ENCODE measurements at places on chromosomes 2 and 18. TPM values are rescaled to one million over a fixed set of nuclear protein-coding genes. Genes with fewer than 3 reads are reported as not detected.
A peak's percentile ranks its signal among the peaks of the same experiment; 100 is the strongest.

The CASP10 gene
- total RNA-seq, result 44.7 TPM

- H3K27me3 ChIP-seq, result no peaks in the 10 kb centered on the region
- H3K36me3 ChIP-seq, result no peaks in the 10 kb centered on the region
- no peak for DNase-seq
- no peak overlapping the region for H3K27ac ChIP-seq
- no peaks in the 10 kb centered on the region for H3K4me1 ChIP-seq
- no peak overlapping the region for H3K4me3 ChIP-seq
Measured at GRCh38 chr18:52451851-52452250, 111.9 kb downstream of the DCC start.

DNA sequence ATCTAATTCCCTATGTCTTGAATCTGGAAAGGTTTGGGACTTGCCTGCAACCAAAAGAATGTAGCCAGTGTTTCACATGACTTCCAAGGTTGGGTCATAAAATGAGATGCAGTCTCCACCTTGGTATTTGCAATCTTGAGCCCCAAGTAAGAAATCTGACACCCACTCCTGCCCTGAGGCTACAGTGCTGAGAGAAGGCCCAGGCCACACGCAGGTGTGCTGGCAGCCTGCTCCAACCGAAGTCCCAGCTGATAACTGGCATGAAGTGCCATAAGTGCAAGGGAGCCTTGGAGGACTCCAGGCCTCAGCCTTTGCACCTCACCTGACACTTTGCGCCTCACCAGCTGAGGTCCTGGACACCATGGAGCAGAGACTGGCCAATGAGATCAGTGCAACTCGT is 182.7 kb downstream of the ANAPC1 start:
- peaks cover 15% of the 10 kb centered on the region for H3K4me1 ChIP-seq
- H3K27me3 ChIP-seq, result no peaks in the 10 kb centered on the region
- no peaks in the 10 kb centered on the region for H3K36me3 ChIP-seq
- H3K4me3 ChIP-seq, result no peak overlapping the region

DNA sequence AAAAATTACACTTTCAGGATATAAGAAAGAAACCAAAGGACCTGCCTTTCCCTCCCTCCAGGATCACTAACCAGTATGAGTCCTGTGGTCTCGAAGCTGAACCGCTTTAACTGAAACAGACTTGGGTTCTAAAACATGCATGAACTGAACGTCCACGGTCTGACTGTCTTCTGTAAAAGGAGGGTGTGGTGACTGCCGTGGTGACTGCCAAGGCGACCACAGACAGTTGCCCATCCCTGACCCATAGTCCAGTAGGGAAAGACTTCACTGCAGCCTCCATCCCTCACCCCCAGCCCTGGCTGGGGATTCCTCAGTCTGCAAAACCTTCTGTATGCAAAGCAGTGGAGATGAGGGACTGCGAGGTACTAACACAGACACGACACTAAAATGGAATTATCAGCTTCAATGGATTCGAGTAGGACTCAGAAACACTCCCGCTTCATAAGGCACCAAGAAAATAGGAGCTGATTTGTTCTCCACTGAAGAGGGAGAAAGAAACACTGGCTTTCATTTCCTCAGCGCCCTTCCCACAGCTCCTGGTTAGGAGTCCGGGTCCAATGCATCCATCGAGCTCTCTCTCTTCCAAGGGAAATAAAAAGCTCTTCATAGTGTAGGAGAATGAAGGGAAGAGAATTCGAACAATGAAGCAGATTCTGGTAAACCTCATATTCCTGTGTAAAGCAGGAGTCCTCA is 197.2 kb downstream of the HDAC4 start:
- H3K4me3 ChIP-seq, result no peak overlapping the region
- H3K27ac ChIP-seq, result no peak overlapping the region

DNA sequence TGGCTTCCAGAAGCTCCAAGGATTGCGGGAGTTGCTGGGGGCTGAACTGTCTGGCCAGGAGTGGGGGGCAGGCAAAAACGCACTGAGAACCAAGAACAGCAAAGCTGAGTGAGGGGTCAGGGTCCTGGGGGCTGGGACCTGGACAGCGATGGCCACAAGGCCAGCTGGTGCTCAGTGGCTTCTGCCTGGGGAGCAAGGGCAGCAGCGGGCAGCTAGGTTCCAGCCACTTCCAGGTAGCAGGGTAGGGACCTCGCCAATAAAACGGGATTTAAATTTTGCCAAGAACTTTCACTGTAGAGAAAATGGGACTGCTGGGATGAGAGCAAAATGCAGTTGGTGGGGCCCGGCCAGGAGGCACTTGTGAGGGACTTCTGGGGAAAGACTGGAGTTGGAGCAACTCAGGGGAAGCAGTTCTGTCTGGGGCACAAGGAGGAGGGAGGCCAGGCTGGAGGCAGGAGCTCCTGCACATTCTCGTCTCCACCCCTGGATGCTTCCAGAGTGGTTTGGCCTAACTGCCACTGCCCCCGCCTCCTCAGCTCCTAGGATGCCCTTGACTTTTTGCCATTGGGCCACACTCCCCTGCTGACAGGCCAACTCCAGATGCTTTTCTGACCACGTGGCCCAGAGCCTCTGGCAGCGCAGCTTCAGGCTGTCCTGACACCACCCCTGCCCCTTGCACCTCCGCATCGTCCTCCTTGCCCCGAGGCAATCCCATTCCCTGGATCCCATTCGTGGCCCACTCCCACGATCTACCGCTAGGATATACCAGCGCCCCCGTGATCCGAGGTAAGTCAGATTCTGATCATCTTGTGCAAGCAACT is 5.5 kb upstream of the CCDC74A start:
- no peaks in the 10 kb centered on the region for H3K4me1 ChIP-seq
- H3K4me3 ChIP-seq, result no peak overlapping the region
- DNase-seq, result no peak
- no peak overlapping the region for H3K27ac ChIP-seq
- H3K27me3 ChIP-seq, result no peaks in the 10 kb centered on the region

- H3K27ac ChIP-seq, result no peak overlapping the region
- no peak overlapping the region for H3K4me3 ChIP-seq
- no peaks in the 10 kb centered on the region for H3K36me3 ChIP-seq
- H3K27me3 ChIP-seq, result no peaks in the 10 kb centered on the region
- no peak for DNase-seq
- no peaks in the 10 kb centered on the region for H3K4me1 ChIP-seq
Measured at GRCh38 chr2:196963043-196963442, 36.5 kb upstream of the PGAP1 start.

- no peak for DNase-seq
- no peaks in the 10 kb centered on the region for H3K27me3 ChIP-seq
- no peak overlapping the region for H3K4me3 ChIP-seq
Measured at GRCh38 chr2:230900336-230900995, 24.6 kb downstream of the GPR55 start.

DNA sequence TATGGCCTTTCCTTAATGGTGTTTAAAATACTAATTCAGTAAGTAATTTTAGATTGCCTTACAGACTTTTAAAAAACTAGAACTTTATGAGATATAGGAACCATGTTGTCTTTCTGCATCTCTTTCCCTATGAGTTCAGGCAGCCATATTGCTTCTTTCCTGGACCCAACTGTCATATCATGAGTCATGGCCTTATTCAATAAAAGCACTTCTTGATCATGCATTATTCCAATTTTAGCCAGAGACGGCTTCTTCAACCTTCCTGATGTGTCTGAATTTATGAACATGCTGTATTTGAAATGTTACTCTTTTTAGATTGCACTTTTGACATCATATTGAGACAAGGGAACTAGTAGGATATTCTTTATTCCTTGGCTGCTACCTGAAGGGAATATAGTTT is 65.4 kb upstream of the MAP3K20 start:
- H3K4me1 ChIP-seq, result no peaks in the 10 kb centered on the region
- no peaks in the 10 kb centered on the region for H3K36me3 ChIP-seq
- no peak for DNase-seq
- H3K4me3 ChIP-seq, result no peak overlapping the region
- H3K27ac ChIP-seq, result no peak overlapping the region

The ZNG1B gene
- 44.7 TPM for total RNA-seq

The RAB6C gene
- not detected for total RNA-seq

- no peaks in the 10 kb centered on the region for H3K36me3 ChIP-seq
- H3K4me1 ChIP-seq, result no peaks in the 10 kb centered on the region
- H3K27ac ChIP-seq, result no peak overlapping the region
- H3K4me3 ChIP-seq, result no peak overlapping the region
- H3K27me3 ChIP-seq, result no peaks in the 10 kb centered on the region
- no peak for DNase-seq
Measured at GRCh38 chr2:14572633-14573032, 59.9 kb upstream of the LRATD1 start.

- peak; percentile 85 for DNase-seq
- peak within 1 kb of the TSS; percentile 18 for H3K27ac ChIP-seq
- no peaks in the 10 kb centered on the region for H3K36me3 ChIP-seq
- peaks cover 13% of the 10 kb centered on the region for H3K4me1 ChIP-seq
Measured at GRCh38 chr2:25041928-25042320, at the start of gene EFR3B. EFR3B (plus strand) TSS chr2:25042076; CDS start chr2:25042313, 237 bp downstream.

DNA sequence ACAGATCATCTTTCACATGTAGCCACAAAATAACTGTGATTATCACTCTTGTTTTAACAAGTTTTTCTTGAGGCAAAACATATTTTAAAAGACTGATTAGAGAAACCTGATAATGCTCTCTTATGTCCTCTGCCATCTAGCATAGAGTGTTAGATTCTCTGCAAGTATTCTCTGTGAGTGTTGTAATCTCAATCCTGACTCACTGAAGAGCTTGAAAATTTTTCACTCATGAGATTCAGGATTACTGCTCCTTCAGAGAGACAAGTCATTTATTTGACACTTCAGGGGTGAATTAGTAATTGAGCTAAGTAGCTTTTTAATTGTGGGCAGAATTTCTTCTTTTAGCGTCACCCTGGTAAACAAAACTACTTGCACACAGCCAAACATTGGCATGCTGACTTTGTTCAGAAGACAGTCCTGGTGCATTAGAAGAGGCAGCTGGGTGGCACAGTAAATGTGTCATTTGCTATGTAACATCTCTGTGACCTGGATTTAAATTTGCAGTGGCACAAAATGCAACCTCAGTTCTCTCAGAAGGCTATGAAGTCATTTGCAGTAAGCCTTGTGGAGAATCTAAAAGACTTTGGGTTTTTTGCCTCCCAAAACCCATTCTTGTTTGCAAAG is 172.9 kb downstream of the LRP1B start:
- H3K27ac ChIP-seq, result no peak overlapping the region
- DNase-seq, result no peak
- H3K4me3 ChIP-seq, result no peak overlapping the region
- H3K4me1 ChIP-seq, result no peaks in the 10 kb centered on the region
- no peaks in the 10 kb centered on the region for H3K27me3 ChIP-seq

DNA sequence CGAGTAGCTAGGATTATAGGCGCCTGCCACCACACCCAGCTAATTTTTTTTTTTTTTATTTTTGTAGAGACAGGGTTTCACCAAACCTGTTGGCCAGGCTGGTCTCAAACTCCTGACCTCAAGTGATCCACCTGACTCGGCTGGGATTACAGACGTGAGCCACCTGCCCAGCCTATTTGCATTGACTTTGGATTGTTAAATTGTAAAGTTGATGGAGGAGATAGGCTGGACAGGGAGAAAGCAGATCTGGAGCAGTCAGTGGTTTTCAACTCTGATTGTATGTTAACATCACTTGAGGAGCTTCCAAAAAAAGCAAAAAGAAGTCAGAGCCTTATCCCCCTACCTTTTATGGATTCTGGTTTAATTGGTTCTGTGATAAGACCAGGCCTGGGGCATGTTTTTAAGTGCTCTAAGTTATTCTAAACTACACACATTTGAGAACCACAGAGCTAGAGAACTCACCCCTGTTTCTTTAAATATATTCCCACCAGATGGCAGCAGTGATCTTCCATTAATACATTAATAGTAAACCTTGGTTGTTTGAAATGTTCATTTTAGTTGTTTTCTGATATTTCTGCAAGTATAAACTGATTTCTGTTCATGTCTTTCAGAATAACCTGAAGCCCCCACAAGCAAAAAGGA is 7.5 kb downstream of the C2orf49 start:
- H3K4me3 ChIP-seq, result no peak overlapping the region
- no peak overlapping the region for H3K27ac ChIP-seq
- no peaks in the 10 kb centered on the region for H3K4me1 ChIP-seq
- H3K27me3 ChIP-seq, result no peaks in the 10 kb centered on the region
- peak; percentile 43 for DNase-seq

GRCh38 chr2:119486886-119487285 is 37.4 kb downstream of the SCTR start:
- H3K4me3 ChIP-seq, result no peak overlapping the region
- no peaks in the 10 kb centered on the region for H3K36me3 ChIP-seq
- no peak for DNase-seq

- no peak for DNase-seq
- no peaks in the 10 kb centered on the region for H3K36me3 ChIP-seq
- no peak overlapping the region for H3K4me3 ChIP-seq
- no peaks in the 10 kb centered on the region for H3K27me3 ChIP-seq
Measured at GRCh38 chr2:130328710-130329109, 14.0 kb upstream of the IMP4 start.

- no peak overlapping the region for H3K27ac ChIP-seq
- no peaks in the 10 kb centered on the region for H3K27me3 ChIP-seq
- no peaks in the 10 kb centered on the region for H3K4me1 ChIP-seq
- no peak overlapping the region for H3K4me3 ChIP-seq
- no peak for DNase-seq
Measured at GRCh38 chr18:31626409-31626808, 34.7 kb downstream of the TTR start.

GRCh38 chr18:38868757-38869156 is 1303.2 kb upstream of the CELF4 start:
- no peak overlapping the region for H3K4me3 ChIP-seq
- H3K36me3 ChIP-seq, result no peaks in the 10 kb centered on the region
- H3K27me3 ChIP-seq, result no peaks in the 10 kb centered on the region
- H3K4me1 ChIP-seq, result no peaks in the 10 kb centered on the region
- no peak overlapping the region for H3K27ac ChIP-seq

DNA sequence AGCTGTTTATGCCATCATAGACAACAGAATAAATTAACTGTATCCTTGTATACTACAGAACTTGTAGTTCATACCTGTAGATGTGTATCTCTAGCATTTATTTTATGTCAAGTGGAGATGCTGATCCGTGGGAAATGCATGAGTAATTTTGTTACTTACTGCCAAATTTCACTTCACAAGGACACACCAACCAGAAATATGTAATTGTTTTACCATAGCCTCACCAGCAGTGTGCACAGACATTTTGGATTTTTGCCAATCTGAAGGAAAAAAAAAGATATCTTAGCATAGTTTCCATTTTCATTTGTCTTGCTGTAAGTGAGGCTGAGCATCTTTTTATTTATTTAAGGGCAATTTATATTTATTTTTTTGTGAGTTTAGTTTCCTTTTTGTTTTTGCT is 265.1 kb upstream of the OSR1 start:
- DNase-seq, result no peak
- no peaks in the 10 kb centered on the region for H3K4me1 ChIP-seq
- H3K27me3 ChIP-seq, result no peaks in the 10 kb centered on the region

The CYP26B1 gene
- total RNA-seq, result not detected

DNA sequence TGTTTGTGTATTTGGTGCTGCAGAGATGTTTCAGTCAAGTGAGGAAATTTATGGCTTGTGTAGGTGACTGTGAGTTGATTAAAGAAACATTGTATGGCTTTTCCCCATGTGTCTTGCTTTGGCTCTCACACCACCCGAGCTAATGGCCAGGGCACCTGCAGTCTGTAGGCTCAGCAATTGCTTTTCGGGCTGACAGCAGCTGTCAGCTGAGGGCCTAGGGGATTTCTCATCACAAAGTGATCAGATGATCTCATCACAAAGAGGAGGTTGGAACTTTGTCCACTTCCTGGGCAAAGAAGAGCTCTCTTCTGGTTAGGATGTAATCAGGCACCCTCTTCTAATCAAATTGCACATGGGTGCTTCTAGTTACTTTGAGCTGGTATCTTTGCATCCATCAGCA is 632.2 kb downstream of the SLC4A3 start:
- no peaks in the 10 kb centered on the region for H3K36me3 ChIP-seq
- no peak overlapping the region for H3K4me3 ChIP-seq
- no peak overlapping the region for H3K27ac ChIP-seq
- H3K27me3 ChIP-seq, result no peaks in the 10 kb centered on the region
